ENCODE measurements at places on chromosomes 6 and 20.
A peak's percentile ranks its signal among the peaks of the same experiment; 100 is the strongest.

GRCh38 chr6:154632119-154632518 is 101.1 kb upstream of the SCAF8 start:
- no peak for DNase-seq

GRCh38 chr20:11881449-11881848 is 36.2 kb upstream of the BTBD3 start:
- no peak for DNase-seq

GRCh38 chr20:7291323-7291943 is 523.9 kb downstream of the BMP2 start:
- no peak for DNase-seq

DNA sequence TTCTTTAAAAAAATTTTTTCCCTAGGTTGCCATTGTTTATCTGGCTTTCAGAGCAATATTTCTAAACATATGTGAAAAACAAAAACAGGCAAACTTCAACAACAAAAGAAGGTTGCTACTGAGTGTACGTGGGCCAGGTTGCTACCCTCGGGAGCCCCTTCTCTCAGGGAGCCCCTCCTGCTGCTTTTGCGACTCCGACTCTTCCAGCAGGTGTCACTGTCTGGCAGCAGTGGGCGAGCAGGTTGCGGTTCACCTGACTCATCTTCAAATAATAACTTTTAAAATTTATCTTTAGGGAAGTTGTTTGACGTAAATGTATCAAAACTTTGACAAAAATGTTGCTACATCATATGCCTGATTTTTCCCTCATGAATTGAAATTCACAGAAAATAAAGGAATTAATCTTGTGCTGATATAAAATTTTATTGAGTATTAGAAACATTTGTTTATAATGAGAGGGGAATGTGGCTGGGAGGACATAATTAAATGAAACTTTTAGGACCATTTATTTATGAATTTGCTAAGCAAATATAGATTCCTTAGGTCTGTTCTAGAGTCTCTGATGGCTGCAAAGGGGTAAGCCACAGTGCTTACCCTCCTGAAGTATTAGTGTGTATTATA is 138.8 kb downstream of the HIVEP1 start:
- DNase-seq: no peak

GRCh38 chr6:105628156-105628860 is 225.4 kb upstream of the PREP start:
- no peak for DNase-seq

- DNase-seq: no peak
Measured at GRCh38 chr6:170234419-170234818, 56.5 kb downstream of the DLL1 start.

- DNase-seq: peak; percentile 75
Measured at GRCh38 chr6:32113386-32114352, 4.5 kb upstream of the TNXB start.

DNA sequence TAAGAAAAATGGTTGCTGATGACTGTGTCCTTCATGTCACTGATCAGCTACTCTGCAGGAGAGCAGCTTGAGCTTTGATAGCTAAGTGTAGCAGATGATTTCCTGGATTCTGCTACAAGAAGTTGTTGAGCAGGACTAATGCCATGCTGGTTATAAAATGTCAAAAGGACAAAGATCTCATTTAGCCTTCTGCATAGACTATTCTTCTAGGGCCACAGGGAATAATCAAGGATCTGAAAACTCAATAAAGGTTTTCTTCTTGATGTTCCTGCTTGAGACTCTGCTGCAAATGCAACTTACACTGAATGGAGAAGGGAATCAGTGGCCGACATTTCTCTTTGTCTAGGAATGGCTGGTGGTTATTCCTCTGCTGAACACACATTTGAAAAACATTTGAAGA is 360.3 kb upstream of the PTCHD4 start:
- no peak for DNase-seq

DNA sequence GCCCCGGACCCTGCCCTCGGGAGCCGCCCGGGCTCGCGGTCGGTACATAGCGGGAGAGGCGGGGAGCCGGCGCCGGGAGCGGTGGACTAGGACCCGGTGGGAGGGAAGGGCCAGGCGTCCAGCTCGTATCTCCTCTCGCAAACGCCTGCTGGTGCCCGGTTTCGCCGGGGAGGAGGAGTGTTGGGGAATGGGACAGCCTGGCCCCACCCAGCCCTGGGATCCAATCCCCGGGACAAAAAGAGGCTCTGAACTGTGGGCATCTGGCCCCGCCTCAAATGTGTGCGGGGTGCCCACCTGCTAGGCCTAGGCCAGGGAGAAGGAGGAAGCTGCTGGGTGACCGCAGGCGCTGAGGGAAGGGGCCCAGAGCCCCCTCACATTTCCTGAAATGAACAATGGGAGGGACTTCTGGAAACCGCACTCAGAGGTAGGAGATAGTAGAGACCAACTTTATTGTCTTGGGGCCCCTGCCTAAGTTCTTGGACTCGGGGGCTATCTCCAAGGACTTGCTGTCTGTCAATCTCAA is at the start of gene KCNK17:
KCNK17 (minus strand) TSS at position 147 of the 523 bp plus-strand sequence; CDS start at position 48, 99 bp downstream.
- no peak for DNase-seq

DNA sequence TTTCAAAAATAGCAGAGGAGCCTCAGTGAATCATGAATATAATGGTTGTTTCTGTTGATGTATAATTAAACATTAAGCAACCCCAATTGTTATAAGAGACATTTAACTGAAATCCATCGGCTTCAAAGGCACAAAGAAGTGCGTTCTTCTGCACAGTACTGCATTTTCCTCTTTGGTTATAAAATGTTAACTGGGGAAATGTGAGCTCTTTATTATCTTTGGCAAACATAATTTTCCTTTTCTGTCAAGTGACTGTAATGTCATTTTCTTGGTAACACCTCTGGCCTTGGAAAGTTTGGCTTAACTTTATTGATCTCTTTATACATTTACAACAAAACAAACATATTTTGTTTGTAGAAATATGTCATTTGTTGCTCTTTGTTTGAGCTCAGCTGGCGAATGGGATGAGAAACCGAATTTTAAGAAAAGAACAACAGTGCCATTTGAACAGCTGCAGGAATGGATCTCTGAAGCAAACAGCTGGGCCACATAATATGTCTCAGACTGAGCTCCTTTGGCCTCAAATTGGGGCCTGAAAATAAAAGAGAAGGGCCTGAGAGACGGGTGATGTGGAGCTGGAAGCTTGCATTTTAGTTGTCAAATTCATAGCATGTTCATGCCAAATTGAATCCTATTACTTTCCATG is 427.0 kb upstream of the SPTLC3 start:
- DNase-seq: no peak

- no peak for DNase-seq
Measured at GRCh38 chr20:1166948-1167720, 17.6 kb downstream of the TMEM74B start.

DNA sequence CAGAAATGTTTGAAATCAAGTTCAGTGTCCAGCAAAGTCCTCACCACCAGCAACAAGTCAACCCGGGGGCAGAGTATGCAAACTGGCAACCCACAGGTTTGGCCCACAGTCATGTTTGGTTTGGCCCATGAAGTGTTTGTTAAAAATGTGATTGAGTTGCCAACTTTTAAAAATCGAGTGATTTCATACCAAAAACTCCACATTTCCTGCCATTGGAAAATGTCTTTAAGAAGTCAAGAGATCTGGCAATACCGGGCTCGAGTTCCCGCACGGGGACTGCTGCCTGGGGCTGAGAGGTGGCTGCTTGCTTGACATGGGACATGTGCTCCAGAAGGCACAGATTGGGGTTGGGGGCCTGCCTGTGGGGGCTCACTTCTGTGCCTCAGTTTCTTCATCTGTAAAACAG is 36.1 kb downstream of the PREX1 start:
- DNase-seq: no peak

DNA sequence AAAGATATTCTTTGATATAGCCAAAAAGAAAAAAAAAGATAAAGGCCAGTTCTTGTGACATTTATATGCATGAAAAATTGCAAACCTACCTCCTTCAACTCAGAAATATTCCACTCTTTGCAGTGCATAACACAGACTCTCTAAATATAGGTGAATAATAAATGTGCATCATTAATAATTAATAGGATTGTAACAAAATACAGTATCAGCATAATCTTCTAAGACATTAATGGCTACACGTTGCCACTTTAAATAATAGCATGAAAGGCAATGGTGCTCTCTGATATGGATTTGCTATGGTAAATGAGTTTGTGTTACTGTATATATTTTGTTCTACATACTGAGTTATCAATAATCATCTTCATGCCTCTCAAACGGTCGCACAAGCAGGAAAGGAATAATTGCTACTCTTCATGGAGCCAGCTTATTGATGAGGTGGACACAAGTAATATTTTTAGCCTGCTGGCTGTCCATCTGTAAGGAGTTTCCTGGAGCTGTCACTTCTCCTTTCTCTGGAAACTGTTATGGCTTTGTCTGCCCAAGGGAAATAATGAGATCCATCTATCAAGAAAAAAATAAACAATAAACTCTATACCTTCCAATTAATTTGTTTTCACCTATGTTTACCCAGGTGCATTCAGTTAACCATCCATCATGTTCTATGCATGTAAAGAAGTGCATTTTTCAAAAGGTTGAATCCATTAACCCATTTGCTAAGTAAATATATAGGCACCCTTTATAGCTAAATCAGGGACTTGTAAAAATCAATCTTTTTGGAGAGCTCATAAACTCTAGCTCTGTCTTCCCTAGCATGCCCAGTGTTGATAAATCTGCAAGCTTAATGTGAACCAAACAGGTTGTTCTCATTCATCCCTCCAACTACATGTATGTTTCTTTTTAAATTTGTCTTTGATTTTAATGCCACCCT is 253.0 kb downstream of the NKAIN2 start:
- DNase-seq: no peak

DNA sequence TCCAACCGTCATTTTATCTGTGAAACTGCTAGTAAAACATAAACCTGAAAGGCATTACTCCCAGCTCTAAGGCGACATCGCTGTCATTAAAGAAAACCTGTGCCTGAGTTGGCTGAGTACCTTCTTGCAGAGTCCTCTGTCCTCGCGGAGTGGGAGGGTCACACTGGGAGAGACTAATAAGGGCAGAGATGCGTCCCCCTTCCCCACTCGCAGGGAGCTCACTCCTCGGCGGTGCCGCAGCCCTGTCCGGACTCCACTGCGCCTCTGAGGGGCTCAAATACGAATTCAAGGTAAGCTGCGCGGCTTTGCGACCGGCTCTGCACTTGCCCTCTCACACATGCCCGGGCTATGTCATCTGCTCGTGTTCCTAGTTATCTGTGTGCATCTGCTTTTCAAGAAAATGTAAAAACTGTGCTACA is at the start of gene COL19A1:
COL19A1 (plus strand) TSS at position 206 of the 419 bp plus-strand sequence. CDS start 13,012 bp downstream, outside the sequence.
- no peak for DNase-seq

GRCh38 chr6:70849348-70850069 is 107.4 kb downstream of the B3GAT2 start:
- no peak for DNase-seq

DNA sequence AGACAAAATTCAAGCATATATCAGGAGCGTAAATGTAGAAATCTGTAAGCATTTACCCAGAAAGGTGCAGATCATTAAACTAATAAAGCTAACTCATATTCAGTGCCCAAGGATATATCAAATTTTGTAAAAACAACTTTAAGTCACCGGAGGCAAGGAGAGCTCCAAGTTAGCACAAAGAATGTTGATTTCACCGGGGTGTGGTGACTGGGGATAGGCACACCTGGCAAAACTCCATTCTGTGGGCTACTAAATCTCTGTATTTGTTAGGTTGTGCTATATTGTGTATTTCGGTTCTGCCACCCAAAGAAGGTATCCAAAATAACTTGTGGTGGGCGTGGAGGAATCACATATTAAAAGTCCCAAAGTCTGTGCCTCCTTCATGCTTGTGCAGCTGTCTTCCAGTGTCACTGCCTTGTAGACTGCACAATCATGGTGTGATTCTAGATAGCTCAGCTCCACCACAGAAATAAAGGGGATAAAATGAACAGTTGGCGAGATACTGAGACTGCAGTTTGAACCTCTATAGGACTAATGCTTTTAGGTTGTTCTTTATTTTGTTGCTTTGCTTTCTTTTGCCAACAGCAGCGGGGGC is 111.6 kb downstream of the GMDS start:
- no peak for DNase-seq

GRCh38 chr20:59515013-59515905 is 89.1 kb upstream of the PHACTR3 start:
- DNase-seq: peak; percentile 38

DNA sequence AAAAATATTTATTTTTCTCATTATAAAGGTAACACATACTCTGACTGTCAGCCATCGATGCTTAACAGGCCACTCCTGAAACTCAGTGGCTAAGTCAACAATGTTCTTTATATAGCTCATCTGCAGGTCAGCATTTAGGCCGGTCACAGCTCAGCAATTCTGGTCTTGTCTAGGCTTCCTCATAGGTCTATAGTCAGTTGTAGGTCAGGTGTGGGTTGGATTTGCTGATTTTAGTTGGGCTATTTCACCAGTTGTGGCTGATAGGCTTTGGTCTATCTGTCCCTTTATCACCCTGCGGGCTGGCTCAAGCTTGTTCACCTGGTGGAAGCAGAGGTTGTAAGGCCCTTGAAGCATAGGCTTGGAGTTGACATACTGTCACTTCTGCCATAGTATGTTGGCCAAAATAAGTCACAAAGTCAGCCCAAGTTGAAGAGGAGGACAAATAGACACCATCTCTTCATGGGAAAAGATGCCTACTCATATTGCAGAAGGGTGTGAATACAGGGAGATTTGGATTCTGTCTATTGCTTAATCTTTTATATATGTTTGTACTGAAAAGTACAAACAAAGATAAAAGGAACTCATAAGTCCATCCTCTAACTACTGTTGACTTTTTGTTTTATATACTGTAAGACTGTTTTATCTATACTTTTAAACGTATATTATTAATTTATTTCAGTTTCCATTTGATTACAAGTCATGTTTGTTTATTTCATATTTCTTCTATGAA is 75.0 kb downstream of the BCKDHB start:
- no peak for DNase-seq

GRCh38 chr6:154402081-154402780 is 45.6 kb upstream of the IPCEF1 start:
- DNase-seq: no peak

DNA sequence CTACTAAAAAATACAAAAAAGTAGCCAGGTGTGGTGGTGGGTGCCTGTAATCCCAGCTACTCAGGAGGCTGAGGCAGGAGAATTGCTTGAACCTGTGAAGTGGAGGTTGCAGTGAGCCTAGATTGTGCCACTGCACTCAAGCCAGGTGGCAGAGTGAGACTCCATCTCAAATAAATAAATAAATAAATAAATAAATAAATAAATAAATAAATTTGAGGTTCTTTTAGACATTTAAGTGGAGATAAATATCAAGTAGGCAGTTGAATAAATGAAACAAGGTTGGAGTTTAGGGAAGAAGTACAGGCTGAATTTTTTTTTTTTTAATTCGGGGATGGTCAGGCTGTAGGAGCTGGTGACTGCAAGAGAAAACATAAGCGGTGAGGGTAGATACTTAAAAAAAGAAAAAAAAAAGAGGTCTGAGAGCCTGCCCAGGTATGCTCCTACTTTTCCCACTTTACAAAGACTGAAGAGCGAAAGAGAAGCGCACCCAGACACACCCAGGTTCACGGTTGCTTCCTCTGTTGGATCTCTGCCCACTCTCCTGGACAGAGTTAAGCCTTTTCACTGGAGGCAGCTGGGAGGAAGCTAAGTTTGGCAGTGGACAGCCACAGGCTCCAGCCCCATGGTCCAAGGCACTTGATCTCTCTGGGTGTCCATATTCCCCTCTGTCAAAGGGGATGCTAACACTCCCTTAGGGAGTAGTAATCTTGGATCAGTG is 100.9 kb upstream of the PRDM1 start:
- no peak for DNase-seq
